ENCODE measurements at places on chromosomes 12 and 14.
A peak's percentile ranks its signal among the peaks of the same experiment; 100 is the strongest.

DNA sequence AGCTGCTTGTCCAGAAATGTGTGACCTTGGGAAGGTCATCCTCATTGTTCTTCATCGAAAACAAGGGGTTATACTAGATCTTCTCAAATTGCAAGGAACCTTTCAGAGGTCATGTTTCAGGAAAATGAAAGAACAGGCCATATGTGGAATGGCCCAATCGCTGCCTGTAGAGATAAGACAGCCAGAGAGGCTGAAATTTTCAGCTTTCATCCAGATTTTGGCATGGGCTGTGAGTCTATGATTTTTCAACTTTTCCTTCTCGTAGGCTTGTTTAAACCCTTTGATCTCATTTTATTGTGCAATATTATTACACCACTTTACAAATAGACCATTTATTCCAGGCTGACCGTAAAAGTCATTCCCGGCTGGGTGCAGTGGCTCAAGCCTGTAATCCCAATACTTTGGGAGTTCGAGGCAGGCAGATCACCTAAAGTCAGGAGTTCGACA, 17.1 kb upstream of the ATXN2 start:
- no peak for DNase-seq

- no peak for DNase-seq
These were observed 811 bp upstream of the FBRSL1 start for GRCh38 chr12:132489078-132489601.

DNA sequence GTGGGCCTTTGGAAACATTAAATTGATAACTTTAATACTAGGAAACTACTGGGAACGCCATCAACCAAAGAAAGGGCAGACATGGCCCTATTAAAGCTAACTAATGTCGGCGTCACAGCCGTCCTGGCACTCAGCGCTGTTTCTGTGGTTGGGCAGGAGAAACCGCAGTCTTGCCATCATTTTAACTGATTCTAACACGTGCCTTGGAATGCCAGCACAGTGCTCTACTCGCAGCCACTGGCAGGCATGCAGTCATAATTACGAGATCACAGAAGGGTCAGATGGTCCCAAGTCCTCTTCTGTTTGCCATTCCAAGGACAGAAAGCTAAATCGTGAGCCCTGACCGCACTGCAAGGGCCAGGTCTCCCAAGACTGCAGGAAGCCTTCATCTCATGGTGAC, 75.2 kb downstream of the RIMBP2 start:
- DNase-seq, result no peak

DNA sequence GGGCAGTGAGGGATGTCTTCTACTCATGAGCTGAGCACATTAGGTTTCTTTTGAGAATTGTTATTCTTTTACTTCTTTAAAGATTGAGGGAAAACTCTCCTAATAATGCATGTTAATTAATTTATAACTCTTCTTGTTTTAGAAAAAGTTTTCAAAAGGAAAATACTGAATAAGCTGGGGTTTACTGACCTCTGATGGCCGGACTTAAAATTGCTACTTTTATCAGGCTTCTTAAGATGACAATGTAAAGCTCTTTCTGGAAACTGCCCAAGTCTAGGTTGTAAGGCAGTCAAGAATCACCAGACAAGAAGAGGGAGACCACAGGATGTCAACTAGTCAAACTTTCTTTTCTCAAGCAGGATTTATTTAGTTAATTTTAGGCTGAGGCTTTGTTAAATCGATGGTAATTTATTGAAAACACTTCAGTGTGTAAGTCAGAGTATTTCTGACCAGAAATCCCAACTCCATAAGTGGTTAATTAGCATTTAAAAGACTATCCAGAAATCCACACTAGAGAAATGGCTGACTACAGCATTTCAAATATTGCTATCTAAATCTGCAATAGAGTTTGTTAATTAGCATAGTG, 82.1 kb downstream of the AVPR1A start:
- peak; percentile 68 for DNase-seq

DNA sequence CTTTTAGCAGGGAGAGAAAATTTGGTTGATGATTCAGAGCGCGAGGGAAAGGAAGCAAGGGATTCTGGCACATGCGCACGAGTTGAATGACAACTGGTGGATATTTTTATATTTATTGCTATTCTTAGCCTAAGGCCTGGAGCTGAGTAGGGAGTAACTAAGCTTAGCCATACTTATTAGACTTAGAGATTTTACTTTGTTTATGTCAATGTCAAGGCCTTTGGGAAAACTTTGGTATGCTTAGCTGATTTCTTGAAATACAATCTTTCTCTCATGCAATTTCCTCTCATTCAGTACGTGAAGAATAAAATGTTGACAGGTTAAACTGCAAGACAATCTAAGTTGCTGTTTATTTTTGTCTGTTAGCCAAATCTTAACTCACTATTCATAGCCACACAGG, 101.1 kb downstream of the CRADD start:
- no peak for DNase-seq

DNA sequence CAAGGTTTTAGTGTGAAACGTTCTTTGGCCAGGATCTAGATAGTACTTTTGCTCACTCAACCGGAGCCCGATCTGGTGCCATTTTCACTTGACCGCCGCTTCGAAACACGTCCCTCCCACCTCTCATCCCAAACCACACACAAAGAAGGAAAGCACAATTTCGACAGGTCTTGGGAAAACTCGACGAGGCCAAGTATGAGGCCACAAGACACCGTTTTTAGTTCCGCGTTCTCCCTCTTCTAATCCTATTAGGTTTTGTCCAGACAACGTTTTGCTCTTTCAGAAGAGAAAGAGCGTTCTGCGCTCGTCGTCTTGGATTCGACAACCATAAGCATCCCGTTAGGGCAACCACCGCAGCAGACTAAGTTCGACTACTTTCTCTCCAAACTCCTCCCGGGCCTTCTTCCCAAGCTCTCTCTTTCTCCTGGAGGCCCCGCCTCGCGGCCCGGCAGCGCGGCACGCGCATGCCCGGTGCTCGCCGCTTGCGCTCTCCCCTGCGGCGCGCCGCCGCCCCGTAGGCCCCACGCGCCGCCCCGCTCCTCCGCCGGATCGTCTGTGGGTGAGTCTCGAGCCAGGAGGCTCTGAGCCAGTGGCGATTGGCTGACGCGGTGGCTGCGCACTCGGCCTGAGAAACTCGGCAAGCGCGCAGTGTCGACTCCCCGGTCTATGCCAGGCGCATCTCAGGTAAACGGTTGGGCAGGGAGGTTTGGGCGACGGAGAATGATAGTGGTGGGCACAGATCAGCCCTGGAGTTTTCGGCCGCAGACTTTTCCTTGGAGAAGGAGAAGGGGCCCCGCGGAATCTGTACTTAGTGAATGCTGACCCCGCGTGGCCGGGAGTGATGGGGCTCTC, at the start of gene MIPOL1:
Gene MIPOL1, plus strand, starts transcription at position 517 of the 852 bp plus-strand sequence. CDS start 49,952 bp downstream, outside the sequence.
- DNase-seq, result peak; percentile 18

DNA sequence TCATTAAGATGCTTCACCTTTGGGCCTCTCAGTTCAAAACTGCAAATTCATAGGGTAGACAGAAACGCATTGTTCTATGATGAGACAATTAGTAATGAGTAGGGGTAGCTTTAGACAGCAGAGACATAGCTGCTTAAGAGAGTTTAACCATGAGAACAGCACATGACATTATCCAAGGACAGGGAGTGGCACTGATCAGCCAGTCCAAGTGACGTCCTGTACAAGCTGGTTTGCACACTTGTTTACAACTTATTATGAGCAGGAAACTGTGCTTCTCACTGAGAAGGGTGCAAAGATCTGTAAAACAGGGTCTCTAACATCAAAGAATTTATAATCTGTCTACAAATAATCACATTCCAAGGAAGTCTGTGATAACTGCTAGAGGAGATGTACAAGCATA, 11.2 kb upstream of the SRSF5 start:
- DNase-seq, result no peak

- DNase-seq, result no peak
These were observed 496.4 kb downstream of the PCNX1 start for GRCh38 chr14:71403656-71404055.

DNA sequence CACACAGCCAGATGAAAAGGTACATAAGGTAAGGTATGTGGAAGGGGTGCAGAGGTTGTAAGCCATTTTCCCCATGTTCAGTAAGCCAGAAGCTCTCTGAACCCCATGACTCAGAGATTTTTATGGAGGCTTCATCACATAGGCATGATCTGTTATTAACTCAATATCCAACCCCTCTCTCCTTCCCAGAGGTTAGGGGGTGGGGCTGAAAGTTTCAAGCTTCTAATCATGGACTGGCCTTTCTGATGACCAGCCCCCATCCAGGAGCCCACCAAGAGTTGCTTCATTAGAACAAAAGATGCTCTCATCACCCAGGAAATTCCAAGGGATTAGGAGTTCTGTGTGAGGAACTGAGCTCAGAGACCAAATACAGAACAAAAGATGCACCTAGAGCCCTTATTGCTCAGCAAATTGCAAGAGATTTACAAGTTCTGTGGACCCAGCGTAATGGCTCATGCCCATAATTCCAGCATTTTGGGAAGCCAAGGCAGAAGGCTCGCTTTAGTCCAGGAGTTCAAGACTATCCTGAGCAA, 103.2 kb upstream of the DAAM1 start:
- no peak for DNase-seq

DNA sequence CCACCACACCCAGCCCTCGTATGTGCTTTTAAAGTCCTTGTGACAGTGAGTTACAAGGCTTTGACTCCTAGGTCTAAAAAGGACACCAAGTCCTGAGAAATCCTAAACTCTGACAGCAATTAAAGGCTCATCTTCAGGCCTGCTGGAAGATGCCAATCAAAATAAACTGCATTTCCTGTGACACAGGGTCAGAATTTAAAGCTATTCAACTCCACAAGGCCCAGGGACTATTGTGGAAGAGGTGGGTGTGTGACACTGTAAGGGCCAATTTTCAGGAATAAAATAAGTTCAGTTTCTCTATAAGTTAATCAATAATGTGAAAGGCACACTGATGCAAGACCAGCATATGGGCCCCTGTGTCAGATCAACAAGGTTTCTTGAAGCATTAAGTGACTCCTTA, 69.5 kb upstream of the HECTD1 start:
- no peak for DNase-seq

DNA sequence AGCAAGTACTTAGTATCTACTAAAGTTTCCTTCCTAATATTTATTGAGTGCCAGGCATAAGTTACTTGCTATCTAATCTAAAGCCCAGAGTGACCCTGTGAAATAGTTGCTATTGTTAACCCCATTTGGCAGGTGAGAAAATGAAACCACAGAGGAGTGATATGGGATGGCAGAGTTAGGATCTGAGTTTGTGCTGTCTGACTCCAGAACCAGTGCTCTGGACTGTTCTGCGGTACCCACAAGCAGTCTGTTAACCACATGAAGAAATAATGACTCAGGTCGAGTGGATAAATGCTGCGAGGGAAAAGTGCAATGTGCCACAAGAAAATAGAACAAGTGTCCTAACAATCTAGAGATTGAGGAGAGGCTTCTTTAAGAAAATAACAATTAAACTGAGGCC, 60.7 kb upstream of the GZMB start:
- no peak for DNase-seq

DNA sequence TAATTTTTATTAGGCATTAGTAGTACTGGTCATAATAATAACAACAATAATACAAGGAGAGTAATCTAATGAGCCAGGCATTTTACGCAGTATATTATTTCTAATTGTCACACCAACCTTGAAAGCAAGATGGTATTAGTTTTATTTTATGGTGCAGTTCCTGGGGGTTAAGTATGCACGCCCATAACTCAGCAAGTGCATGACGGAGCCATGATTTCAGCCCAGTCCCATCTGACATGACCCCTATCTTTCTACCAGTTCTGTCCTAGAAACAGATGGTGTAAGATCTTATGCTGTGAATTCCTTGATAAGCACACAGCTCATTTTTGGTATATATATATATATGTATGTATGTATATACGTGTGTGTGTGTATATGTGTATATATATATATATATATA, 106.0 kb downstream of the AEBP2 start:
- no peak for DNase-seq

DNA sequence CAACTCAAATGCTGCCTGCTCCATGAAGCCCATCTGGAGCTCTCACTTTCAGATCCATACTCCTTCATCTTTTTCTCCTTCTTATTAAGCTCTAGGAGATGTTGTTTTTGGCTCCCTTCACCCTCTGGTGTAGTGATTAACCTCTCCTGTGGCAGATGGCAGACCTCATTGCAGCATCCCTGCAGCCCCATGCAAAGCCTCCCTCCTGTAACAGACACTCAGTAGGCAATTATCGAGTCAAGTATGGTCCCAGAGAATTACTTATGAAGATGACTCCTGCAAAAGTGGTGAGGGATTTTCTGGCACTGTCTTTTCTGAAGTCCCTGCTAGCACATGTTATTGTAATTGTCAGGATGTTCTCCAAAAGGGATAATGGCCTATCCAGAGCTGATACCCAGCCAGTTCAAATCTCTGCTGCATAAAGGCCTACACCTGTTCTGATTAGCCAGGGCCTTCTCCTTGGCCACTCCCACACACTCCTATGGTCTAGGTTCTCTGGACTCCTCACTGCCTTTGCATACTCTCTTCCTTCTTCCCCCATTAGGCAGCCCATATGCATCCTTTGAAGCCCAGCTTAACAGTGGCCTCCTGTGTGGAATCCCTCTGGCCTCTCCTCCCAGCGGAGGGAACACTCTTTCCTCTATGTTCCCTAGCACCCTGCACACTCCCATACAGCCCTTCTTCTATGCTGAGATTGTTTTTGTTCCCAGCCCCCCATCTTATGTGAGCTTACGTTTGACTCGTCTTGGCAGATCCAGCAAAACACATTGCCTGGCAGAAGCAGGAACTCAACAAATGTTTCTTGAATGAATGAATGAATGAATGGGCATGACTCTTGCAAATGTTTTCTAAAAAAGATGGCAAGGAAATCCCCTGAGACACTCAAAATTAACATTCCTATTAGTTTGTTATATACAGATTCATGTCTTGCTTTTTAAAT, 43.9 kb upstream of the MDM1 start:
- DNase-seq, result no peak

GRCh38 chr12:113186033-113186365, 478 bp downstream of the RITA1 start:
- DNase-seq, result no peak

DNA sequence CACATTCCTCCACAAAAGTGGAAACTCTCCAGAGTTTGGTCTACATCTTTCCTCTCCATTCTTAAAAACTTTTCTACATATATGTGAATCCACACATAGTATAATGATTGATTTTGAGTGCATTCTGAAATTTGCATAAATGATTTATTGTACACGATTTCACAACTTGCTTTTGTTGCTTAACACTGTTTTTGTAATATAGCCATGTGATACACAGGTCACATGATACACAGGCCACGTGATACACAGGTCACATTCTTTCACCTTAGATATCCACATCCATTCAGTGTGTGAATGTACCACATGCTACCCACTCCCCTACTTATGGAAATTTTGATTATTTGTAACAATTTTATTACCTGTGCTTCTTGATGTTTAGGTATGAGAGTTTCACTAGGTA, 319.1 kb downstream of the ZFP36L1 start:
- DNase-seq, result no peak

GRCh38 chr12:28711421-28711820, 437.7 kb upstream of the FAR2 start:
- no peak for DNase-seq

- DNase-seq, result no peak
These were observed 23.8 kb downstream of the GRIN2B start for GRCh38 chr12:13957576-13957975.

- no peak for DNase-seq
These were observed 71.2 kb downstream of the GALNT4 start for GRCh38 chr12:89453121-89453978.
